Stimulated activated CD4-positive, alpha-beta T cell treated with anti-CD3 and anti-CD28 coated beads, Interleukin-1b, Interleukin-23, amount 100 ng/mL, for 1 hour (primary cell): ENCODE measurements at places on chromosomes 12 and 14.

DNA sequence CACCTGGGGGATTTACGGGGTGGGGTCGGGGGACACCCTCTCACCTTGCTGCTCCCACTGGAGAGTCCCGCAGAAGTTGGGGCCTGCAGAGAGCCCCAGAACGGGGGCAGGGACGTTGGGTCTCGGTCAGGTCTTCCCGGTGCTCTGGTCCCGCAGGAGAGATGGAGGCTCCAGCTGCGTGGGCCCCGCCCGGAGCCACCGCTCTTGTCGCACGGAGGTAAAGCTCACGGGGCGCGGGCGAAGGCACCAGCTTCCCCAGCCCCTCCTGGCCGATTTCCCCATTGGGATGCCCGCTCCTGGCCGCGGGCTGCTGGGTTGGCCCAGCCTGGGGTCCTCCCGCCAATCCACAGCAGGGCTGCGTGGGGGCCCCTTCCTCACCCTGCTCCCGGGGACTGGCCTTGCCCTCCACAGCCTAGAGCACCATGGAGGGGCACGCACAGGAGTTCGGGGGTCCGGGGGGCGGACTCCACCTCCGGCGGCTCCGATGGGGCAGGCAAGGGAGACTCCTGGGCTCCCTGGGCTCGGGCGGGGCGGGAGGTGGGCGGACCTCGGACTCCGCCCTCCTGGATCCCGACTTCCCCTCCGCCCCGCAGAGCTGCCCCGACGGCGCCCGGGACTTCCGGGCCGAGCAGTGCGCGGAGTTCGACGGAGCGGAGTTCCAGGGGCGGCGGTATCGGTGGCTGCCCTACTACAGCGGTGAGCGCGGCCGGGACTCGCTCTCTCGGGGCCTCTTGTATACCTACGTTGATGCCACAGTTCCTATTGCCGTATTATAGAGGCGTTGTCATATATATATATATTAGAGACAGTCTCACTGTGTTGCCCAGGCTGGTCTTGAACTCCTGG lies 8.4 kb downstream of the PAPLN start:
- no peak for DNase-seq

DNA sequence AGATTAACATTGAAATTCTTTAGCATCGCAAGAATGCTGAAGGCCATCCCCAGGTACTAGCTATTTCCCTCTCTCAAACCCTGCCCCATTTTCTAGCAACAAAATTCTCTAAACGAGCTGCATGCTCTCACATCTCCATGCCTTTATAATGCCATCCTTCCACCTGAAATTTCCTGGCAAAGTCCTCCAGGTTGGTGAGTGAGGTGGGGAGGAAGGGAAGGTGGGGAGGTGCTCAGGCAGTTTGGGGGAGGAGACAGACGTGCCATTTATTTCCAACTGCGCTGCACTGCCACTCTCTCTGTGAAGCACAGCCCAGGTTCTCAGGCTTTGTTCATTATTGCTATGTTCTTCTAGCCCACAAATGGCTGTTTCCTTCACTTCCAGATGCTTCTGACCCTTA lies 208.4 kb downstream of the PAWR start:
- no peak for DNase-seq

DNA sequence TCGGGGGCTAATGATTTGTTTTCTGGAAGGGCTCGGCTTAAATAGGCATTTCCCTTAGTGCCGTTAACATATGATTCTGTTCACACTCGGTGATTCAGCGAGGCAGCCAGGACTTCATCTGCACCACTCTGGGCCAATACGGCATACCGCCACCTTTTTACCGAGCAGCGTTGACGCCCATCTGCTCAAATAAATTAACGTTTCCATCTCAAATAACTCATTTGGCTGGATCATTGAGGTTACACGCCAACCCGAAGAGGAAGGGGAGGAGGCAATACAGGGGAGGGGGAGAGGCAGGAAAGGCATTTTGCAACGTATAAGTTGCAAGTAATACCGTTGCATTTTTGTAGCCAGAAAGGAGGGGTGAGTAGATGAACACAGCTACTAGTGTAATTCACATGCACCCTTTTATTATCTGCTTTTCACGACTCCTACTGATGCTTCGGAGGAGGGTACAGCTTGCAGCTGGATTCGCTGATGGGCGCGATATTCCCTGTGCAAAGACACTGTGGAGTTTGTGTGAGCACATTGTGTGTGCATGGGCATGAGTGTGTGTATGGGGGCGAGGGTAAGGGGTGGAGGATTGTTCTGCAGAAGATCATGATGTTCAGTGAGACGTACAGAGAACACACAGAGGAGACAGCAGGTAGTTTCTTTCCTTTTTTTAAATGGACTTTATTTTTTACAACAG lies 45.9 kb downstream of the MAP1LC3B2 start:
- no peak for DNase-seq

DNA sequence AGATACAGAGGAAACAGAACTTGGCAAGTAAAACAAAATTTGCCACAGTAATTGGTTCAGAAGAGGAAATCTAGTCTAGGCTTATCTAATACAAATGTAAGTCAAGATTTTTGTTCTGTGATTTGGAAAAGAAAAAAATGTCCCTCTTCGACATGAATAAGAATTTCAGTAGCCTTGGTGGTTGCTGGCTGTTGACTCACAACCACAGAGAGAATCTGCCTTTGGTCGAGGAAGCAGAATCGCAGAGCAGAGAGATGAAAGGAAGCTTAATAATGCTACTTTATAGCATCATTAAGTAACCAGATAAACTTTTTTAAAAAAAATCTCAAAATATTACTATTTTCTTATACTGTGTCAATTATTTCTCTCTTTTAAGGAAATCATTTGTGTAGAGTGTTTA lies 1096.6 kb downstream of the FLRT2 start:
- no peak for DNase-seq
